ENCODE measurements at places on chromosomes 7 and 10.

DNA sequence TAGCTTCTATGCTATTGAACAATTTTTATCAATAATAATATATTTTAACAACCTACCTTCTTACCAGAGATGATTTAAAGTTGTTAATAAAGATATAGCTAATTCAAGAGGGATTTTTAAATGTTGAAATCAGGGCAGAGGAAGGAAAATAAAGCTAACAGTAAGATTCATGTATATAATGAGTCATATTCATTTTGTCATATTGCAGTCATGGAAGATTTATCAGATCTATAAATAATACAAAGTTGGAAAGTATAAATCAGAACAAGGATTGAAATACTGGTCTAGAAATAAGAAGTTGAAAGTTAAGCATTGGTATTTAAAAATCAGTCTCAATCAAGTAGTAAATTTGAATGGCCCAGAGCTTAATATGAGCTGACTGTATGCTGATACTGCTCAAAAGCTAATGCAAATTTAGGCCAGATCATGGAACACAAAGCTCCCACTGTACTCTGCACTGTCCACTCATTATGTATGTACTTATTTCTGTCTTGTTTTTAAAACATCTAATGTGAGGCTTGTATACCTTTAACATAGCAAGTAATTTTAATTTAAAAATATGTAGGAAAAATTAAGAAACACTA, 196.9 kb downstream of the ZEB1 start:
- no peak for DNase-seq

GRCh38 chr10:43958964-43959363, 310.3 kb upstream of the ZNF32 start:
- DNase-seq = no peak

- DNase-seq = no peak
Observed at GRCh38 chr7:17447728-17448478, 149.5 kb downstream of the AHR start.

DNA sequence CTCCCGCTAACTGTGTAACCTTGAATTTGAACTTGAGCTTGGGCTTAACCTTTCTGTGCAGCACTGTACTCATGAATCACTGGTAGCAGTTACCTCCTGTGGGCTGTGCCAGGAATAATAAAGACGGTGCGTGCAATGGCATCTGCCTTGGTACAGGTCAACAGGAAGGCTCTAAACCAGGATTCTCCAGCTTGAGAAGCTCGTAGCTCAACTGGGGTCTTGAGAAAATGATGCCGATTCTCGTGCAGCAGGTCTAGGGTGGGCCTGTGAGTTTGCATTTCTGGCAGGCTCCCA, 112.5 kb upstream of the ANLN start:
- no peak for DNase-seq

DNA sequence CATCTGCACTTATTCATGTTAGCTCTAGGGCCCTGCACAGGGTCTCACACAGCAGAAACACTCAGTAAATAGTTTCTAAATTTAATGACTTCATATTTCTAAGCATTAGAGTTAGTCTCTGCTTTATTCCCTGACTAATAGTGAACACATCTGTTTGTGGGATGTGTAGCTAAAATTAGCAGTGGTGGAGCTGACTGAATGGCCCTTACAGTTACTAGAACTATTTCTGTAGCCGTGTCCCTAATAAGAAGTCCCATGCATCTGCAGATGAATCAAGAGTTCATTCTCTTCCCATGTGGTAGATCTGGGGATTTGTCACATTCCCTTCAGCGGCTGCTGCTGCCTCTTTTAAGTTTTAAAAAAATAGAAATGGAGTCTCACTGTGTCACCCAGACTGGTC, 11.7 kb downstream of the MAP3K8 start:
- DNase-seq = no peak
